ENCODE measurements at places on chromosomes 1 and 21. TPM values are rescaled to one million over a fixed set of nuclear protein-coding genes. Genes with fewer than 3 reads are reported as not detected.

FCRL1 gene
- polyA plus RNA-seq, result 1.00 TPM

TPTE gene
- not detected for polyA plus RNA-seq

IKBKE gene
- 8.2 TPM for polyA plus RNA-seq

TRPM2 gene
- 2.7 TPM for polyA plus RNA-seq

NAV1 gene
- 0.67 TPM for polyA plus RNA-seq

NLRP3 gene
- 0.94 TPM for polyA plus RNA-seq

HNRNPCL4 gene
- not detected for polyA plus RNA-seq

Data from small intestine (tissue), 16 donors.